ENCODE measurements at places on chromosomes 4 and X.

GRCh38 chrX:19137067-19137466, 14.8 kb upstream of the ADGRG2 start:
- no peak for DNase-seq

DNA sequence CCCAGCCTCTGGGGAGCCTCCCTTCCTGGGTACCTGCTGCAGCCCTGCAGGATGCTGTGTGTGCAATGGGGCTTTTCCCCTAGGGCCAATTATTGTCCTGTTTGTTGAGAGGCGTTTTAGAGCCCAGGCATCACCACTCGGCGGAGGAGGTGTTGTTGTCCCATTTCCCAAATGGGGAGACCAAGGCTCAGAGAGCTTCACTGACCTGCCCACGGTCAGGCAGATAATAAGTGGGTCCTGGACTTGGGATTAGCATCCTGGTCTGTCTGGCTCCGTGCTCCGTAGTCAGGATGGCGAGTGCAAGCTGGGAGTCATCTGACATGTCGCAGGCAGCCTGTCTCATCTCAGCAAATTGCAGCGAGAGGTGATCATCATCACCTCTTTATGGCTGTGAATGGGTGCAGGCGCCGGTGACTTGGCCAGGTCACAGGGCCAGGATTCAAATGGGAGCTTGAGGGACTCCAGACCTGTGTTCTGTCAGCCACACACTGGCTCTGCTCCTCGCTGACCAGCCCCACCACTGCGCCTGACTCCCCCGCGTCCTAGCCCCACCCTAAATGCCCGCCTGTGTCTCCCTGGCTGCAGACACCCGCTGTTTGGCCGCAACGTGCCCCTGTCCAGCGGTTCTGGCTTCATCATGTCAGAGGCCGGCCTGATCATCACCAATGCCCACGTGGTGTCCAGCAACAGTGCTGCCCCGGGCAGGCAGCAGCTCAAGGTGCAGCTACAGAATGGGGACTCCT, 16.6 kb downstream of the HTRA3 start:
- no peak for DNase-seq

- no peak for DNase-seq
Measured at GRCh38 chr4:3375688-3376087, 66.1 kb upstream of the HGFAC start.

- no peak for DNase-seq
Measured at GRCh38 chrX:10676235-10676957, 56.0 kb upstream of the MID1 start.

Measured in activated CD4-positive, alpha-beta T cell treated with anti-CD3 and anti-CD28 coated beads, Interleukin-2, amount 50 U/mL, for 1 hour (primary cell).